ENCODE measurements at places on chromosomes 11 and 22. TPM values are rescaled to one million over a fixed set of nuclear protein-coding genes. Genes with fewer than 3 reads are reported as not detected.

Gene JAM3
- total RNA-seq: 1.7 TPM

Gene MIOX
- 0.14 TPM for total RNA-seq

Gene ADM2
- total RNA-seq: 2.5 TPM

Gene PLAAT5
- not detected for total RNA-seq

Gene DCDC1
- total RNA-seq: not detected

Gene TEAD1
- 0.18 TPM for total RNA-seq

Gene ZBTB16
- total RNA-seq: 13.7 TPM

Gene LYVE1
- total RNA-seq: not detected

Gene OR52E2
- not detected for total RNA-seq

Gene OAF
- 2.3 TPM for total RNA-seq

Gene GGTLC2
- total RNA-seq: not detected

Gene MFRP
- total RNA-seq: not detected

Data from T-helper 2 cell treated with Interferon-gamma antibody and Interleukin-4, amounts not matched to agents 100 ng/mL and 5 ng/mL, for 36 hours (primary cell).